ENCODE measurements at places on chromosomes 1 and 21.
A peak's percentile ranks its signal among the peaks of the same experiment; 100 is the strongest.

DNA sequence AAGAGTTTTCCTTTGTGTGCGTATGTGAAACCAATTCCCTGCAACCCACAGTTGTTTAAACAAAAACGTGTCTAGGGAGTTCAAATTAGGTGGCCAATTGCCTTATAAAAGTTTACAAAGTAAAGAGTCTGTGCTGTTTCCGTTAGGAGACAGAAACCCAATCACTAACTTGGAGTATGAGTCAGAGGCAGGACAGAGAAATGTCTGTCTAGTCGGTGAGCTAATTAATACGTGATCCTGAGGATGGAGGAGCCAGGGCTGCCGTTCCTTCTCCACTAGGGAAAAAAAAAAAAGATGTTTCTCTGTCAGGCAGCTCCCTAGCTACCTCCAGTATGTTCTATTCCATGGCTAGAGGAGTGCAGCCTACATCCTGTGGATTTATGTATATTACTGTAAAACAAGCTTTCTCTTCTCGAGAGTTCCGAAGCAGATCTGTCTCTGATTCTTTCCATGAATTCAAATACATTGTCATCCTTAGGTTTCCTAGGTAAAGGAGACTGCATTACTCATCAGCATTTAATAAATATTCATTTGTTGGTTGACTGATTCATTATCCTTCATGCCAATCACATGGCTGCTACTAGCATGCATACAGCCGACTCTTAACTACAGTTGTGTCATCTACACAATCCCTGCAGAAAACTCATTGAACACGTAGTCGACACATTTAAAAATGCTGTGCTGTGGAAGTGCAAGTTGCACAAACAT, 430.6 kb downstream of the KIF26B start:
- H3K27me3 ChIP-seq: no peaks in the 10 kb centered on the region
- H3K4me1 ChIP-seq: peaks cover 6% of the 10 kb centered on the region
- no peaks in the 10 kb centered on the region for H3K36me3 ChIP-seq
- H3K27ac ChIP-seq: no peak overlapping the region
- H3K4me3 ChIP-seq: no peak overlapping the region

DNA sequence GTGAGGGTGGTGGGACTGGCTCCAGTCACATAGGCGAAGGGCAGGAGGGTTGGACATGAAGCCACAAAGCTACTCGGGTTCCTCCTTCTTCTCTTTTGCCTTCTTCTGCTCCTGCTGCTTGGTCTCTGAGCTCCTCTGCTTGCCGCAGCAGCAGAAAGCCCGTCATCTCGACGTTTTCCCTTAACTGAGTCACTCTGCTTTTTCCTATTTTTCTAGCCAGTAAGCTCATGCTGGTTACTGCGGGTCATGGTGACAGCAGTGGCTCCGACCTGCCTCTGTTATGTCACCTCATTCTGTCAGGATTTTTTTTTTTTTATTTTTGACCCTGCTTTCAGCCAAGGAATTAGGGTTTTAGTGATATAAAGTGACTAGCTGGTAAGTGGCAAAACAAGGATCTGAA, 2.6 kb upstream of the FMOD start:
- H3K36me3 ChIP-seq: no peaks in the 10 kb centered on the region
- no peak overlapping the region for H3K27ac ChIP-seq
- no peaks in the 10 kb centered on the region for H3K27me3 ChIP-seq
- no peaks in the 10 kb centered on the region for H3K4me1 ChIP-seq
- no peak overlapping the region for H3K4me3 ChIP-seq

- no peak overlapping the region for H3K4me3 ChIP-seq
- peaks cover 59% of the 10 kb centered on the region for H3K4me1 ChIP-seq
- DNase-seq: peak; percentile 93
- peak overlapping the region; percentile 73 for H3K27ac ChIP-seq
These were observed 30.8 kb upstream of the ABCG1 start for GRCh38 chr21:42187976-42188653.

GRCh38 chr1:63034256-63034655, 250.3 kb downstream of the ATG4C start:
- no peak overlapping the region for H3K27ac ChIP-seq
- H3K4me3 ChIP-seq: no peak overlapping the region
- no peaks in the 10 kb centered on the region for H3K36me3 ChIP-seq
- no peaks in the 10 kb centered on the region for H3K4me1 ChIP-seq
- no peaks in the 10 kb centered on the region for H3K27me3 ChIP-seq

DNA sequence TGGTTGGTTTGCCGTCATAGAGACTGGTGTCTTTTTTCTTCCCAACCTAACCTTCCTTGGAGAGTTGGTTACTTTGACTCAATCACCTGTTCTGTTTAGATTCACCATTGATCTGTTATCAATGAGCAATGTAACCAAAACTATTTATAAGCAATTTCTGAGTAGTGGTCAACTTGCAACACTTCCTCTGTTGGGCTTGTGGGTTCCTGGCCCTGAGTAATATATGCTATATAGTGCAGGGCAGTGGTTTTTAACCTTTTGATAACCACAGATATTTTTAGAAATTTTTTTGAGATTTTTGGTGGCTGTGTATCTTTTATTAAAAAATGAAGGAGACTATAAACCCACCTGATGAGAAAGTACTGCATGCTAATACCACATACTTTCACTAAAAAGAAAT, 9.4 kb upstream of the XCL1 start:
- H3K4me3 ChIP-seq: no peak overlapping the region
- H3K27me3 ChIP-seq: no peaks in the 10 kb centered on the region
- H3K27ac ChIP-seq: no peak overlapping the region
- peak; percentile 12 for DNase-seq
- H3K4me1 ChIP-seq: peaks cover 9% of the 10 kb centered on the region
- no peaks in the 10 kb centered on the region for H3K36me3 ChIP-seq

DNA sequence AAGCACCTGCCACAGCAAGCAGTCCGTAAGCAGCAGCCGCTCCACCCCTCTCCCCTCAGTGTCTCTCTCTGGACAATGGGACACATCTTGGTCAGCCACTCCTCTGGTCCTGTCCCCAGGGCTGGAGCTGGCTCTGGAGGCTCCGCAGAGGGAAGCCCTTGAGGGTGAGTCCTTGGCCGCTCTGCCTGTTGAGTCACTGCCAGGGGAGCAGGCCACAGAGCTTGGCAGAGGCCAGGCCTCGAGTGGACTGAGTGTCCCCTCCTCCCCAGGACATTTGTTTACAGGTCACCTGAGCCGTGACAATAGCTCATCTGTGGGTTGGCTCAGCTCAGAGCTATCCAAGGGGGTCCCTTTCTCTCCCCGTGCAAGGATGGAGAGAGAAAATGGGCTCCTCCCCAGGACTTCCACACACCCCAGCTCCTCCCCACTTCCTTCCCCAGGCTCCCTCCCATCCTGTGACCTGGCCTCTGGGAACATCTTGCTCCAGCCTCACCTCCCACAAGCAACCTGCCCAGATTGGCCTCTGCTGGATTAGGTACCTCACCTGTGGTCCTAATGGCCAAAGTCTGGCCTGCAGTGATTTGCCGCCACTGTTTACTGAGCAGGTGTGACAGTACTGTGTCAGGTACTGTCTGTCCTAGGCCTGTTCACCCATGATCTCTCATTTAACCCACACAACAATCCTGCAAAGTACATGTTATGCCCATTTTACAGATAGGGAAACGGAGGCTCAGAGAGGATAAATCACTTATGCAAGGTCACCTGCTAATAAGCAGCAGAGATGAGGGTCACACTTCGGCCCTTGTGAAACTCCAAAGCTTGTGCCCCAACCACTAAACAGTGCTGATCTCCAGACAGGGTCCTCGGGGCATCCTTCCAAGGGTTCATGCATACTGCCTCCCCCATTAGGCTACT, 4.8 kb downstream of the FAM131C start:
- H3K27ac ChIP-seq: no peak overlapping the region
- H3K4me3 ChIP-seq: no peak overlapping the region
- DNase-seq: no peak
